ENCODE measurements at places on chromosomes 1 and 21.
A peak's percentile ranks its signal among the peaks of the same experiment; 100 is the strongest.

DNA sequence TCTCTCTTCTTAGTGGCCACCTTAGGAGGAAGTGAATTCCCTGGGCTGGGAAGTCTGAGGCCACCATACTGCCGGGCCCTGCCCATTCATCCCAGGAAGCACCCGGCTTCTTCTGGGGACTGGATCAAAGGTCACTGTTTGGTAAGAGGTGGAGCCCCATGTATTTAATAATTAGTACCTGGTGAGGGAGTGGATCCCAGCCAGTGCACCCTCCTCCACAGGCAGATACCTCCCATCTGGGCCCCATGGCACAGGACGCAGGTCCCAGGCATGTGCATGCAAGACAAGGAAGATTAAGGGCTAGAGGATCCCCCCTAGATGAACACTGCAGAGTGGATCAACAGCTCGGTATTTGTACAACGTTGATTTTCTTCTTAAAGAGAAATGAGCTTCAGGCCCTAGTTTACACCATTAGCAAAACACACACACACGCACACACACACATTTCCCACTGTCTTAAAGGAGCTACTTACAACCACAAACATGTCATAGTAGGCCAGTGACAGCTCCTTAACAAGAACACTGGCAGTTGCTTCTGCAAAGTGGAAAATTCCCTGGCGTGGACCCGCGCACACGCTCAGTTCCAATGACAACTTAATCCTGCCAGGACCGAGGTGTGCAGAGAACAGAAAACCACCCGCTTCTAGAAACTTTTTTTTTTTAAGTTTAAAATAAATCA lies 90.7 kb downstream of the MRPL37 start:
- no peak for DNase-seq

GRCh38 chr21:40841524-40842196 lies 5.3 kb downstream of the DSCAM start:
- DNase-seq: peak; percentile 95

- no peak for DNase-seq
Observed at GRCh38 chr1:226990133-226990716, 50.1 kb downstream of the COQ8A start.

DNA sequence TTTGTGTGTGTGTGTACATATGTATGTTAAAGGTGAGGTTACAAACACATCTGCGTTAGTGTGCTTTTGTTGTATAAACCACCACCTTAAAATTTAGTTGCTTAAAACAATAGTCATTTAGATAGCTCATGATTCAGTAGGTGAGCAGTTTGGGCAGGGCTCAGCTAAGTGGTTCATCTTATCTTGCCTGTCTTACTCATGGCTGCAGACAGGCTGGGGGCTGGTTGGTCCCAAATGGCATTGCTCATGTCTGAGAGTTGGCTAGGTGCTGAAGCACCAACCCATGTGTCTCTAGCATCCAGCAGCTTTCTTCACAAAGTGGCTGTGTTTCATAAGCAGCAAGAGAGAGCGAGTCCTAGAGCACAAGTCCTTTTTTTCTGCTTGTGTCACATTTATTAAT lies 91.4 kb downstream of the MACF1 start:
- DNase-seq: no peak

DNA sequence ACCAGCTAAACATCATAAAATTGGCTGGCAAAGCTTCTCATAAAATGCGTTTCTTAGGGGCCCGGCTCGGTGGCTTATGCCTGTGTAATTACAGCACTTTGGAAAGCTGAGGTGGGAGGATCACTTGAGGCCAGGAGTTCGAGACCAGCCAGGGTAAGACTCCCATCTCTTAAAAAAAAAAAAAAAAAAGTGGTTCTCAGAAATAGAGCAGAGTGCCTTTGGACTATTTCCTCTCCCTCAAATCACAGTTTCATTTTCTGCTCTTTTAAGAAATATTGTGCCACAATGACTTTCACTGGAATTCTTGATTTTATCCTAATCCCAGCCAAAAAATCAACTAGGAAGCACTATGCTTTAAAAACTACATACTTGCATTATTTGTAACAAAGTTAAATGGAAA lies 13.3 kb downstream of the HSF2BP start:
- no peak for DNase-seq

- no peak for DNase-seq
Observed at GRCh38 chr1:92583821-92584760, 97.4 kb upstream of the GFI1 start.
